ENCODE measurements at places on chromosomes 13 and 19.

- no peak for DNase-seq
Measured at GRCh38 chr13:54633456-54633855, 1604.8 kb downstream of the OLFM4 start.

DNA sequence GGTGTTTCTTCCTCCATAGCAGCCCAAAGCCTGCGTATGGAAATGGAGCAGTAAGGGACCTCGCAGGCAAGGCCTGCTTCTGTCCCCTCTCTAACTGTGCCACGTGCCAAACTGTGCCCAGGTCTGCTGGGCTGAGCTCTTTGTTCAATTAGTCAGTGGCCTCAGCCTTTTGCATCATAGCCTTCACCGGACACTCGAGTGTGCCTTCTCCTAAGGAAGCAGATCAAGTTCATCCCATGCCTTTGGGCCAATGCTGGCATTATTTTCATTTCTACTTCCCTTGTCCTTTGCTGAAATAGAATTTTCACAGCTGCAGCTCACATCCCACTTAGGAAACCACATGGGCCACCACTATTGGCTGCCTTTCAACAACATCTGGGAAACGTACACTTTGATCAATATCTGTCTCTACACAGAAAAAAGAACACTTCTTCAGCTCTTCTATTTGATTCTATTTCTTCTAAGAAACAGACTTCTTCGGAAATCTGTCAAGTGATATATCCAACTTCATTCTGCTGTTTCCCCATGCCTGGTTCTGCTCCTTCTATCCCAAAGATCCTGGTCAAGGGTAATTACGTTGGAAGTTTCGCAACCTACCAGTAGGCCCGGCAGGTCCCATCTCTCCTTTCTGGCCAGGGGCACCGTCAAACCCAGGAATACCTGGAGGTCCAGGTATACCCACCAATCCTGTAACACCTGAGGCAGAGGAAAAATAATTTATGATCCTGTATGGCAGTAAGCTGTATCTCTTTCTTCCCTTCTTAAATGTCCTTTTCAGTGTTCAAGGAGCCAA, 143.9 kb downstream of the COL4A1 start:
- no peak for DNase-seq

- no peak for DNase-seq
Measured at GRCh38 chr13:94327318-94327717, 152.2 kb downstream of the DCT start.

- DNase-seq = no peak
Measured at GRCh38 chr19:54233941-54234340, 8.6 kb downstream of the LILRA6 start.

- no peak for DNase-seq
Measured at GRCh38 chr19:15448778-15449619, 757 bp downstream of the WIZ start.

DNA sequence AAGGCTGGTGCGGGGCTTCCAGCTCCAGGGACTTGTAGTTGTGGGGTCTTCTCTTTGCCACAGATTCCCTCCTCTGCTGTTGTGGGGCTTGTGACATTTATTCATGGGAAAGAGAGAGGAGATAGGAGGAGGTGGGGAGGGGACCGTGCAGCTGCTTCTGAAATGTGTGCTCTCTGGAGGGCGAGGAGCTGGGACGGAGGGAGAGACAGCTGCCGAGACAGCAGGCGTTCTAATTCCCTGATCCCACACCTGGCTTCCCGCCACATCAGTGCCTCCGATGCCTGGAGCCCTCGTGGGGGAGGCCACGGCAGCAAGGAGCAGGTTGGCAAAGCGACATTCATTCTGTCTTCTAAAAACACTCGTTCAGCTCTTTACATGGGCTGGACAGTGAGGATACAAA, 164.4 kb downstream of the USP12 start:
- no peak for DNase-seq
